ENCODE measurements at places on chromosomes 5 and 9.

- no peak for DNase-seq
These were observed 34.0 kb upstream of the FCHO2 start for GRCh38 chr5:72921886-72922285.

- DNase-seq, result no peak
These were observed 744 bp downstream of the TARS1 start for GRCh38 chr5:33441241-33442177.

- no peak for DNase-seq
These were observed 48.5 kb downstream of the WNK2 start for GRCh38 chr9:93232388-93232960.

- DNase-seq, result no peak
These were observed 6.1 kb upstream of the PTGS1 start for GRCh38 chr9:122364783-122365150.

- DNase-seq, result no peak
These were observed 4.9 kb upstream of the F2R start for GRCh38 chr5:76710991-76711390.

- no peak for DNase-seq
These were observed 22.4 kb downstream of the MACIR start for GRCh38 chr5:103280967-103281366.

DNA sequence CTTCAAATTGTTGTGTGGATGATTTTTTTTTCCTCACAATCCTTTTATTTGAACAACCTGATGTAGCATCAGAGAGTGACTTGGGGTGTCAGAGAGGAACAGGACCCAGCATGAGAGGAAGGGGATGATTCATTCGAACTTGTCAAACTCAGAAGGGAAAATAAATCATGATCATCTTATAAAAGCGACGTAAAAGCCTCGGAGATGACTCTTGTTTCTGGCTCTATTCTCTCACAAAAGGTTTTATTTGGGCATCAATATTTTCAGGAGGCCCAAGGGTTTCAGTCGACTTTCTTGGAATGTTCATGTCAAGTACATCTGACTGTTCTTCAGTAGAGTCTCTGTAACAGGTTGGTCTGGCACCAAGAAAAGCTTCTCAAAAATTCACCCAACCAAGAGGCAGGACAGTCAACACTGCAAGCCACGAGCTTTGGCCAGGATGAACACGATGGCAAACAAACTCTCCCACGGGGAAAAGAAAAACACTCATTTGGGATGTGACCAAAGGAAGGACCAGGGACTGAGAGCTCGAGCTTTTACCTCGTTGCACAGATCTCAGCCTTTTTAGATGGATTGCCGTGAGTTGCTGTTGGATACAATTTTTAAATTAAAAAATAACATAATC is 55.1 kb downstream of the ANKH start:
- no peak for DNase-seq

DNA sequence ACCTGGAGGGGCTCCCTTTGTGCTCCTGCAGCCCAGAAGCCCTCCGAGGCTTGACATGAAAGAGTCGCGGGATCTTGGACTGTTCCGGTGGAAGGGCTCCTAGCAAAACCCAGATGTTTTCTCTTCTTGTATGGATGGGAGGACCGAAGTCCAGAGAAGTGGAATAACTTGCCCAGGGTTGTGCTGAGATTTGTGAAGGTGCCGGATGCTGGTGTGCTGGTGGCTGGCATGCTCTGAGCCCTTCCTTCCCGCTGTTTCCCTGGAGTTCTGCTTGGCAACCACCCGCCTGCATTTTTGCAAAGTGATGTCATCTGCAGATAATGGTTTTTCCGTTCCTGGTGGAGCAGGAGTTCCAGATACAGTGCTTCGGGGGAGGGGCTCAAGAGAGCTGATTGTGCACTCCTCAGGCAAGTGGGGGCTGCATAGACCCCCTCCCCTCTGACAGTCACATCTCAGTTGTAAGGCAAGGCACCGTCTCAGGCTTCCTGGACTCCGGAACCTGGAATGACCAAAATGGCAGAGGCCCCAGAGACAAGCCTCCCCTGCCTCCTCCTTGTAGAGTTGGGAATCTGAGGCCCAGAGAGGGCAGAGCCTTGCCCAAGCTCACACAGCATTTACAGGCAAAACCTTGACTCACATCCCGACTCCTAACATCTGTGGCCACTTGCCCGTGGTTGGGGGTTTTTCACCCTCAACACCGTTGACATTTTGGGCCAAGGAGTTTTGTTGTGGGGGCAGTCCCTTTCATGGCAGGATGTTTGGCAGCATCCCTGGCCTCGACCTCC is 157.0 kb downstream of the RGS3 start:
- DNase-seq, result no peak

DNA sequence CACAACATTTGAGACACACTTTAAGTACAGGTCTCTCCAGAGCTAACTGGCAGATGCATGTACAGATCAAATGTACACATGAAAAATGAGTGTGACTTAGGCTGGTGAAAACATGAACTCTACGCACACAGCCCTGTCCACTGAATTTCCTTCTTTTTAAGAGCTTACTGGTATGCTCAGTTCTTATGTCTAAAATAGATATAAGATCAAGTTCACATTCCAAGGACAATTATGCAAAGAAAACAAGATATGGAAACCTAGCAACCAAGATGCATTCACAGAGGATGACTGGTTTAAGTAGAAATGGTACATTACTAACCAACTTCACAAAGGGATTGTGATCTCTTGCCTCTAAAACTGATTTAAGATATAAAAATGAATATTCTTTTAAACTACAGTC is 56.7 kb downstream of the TLE1 start:
- DNase-seq, result no peak
